ENCODE measurements at places on chromosomes 7 and 10.

- DNase-seq, result no peak
Measured at GRCh38 chr7:50923476-50923875, 140.8 kb upstream of the GRB10 start.

DNA sequence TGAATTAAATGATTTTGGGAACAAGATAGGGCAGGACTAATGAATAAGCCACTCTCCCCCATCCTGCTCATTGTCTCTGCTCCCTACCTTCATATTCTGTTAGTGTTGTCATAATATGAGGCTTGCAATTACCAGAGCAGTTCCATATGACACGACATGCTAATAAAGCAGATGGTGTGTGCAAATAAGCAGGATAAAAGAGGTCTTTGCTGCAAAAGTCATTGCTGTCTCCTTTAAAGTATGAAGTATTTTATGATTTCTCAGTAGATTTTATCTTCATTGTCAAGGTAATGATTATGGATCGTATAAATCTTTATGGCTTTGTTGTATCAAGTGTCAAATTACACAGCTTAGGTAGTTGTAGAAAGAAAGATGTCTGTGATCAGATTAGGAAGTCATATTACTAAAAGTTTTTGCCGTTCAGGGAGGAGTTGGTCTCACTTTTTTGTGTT lies 114.8 kb downstream of the SDK1 start:
- no peak for DNase-seq

DNA sequence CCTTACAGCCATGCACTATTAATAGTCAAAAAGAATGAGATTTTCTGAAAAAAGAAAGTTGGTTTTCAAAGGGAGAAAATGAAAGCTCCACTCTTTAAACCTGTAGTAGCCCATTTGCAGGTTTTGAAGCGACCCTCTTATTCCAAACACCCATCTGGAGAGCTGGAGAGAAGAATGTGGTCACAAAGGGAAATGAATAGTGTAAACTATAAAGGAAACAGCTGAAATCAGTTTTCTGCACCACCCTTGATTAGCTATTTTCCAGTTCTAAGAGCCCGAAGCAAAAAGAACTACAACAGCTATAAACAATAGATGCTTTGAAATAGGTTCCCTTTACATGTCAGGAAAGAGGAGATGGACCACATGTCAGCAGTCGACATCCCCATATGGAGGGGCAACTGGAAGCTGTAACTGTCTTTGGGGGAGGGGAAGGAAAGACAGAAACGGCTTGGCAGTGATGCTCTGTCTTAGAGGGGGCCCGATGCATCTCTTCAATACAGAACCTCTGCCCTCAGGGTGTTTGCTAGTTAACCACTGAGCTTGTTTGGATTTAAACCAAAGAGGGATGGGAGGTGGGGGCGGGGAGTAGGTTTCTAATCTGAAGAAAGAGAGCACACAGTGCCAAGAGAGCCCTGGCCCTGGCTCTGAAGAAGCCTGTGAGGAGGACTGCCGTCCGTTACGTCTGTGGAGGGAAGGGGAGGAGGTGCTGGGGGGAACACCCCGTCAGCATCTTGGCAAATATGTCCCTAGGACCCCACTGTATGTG lies 55.3 kb downstream of the CPVL start:
- no peak for DNase-seq

DNA sequence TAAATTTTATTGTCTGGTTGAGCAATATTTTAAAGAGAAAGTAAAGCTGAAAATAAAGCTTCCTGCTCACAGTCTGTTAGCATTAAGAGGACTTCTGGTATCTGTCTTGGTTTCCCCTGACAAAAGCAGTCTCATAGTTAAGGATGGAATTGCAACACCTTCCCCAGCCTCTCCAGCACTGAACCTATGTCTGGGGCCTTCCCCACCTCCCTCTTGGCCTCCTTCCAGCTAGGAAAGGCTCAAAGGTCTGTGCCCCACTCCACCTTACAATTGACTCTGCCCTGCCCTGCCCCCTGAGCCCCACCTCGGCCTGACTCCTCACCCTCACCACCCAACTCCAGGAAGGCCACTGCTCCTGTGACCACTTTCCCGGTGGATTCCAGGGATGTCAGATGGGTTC lies 33.2 kb downstream of the COL17A1 start:
- DNase-seq, result no peak

- no peak for DNase-seq
Measured at GRCh38 chr10:21264271-21264670, 261.2 kb downstream of the SKIDA1 start.

GRCh38 chr7:107387573-107388219 lies 82.2 kb upstream of the GPR22 start:
- no peak for DNase-seq

DNA sequence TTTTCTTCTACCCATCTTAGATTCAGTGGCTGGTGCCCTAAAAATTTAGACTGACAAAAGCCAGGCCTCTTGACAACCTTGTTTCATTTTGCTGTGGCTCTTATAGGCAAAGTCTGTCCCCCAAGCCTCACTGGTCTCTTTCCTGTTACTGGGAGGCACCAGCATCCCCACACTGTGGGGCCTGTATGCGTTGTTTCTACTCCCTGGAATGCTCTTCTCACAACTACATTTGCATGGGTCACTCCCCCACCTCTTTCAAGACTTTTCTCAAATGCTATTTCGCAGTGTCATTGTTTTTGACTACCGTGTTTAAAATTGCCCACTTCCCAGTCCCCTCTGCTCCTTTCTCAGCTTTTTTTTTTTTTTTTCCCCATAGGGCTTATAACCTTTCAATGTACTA lies 108.7 kb upstream of the DGKB start:
- DNase-seq, result no peak

DNA sequence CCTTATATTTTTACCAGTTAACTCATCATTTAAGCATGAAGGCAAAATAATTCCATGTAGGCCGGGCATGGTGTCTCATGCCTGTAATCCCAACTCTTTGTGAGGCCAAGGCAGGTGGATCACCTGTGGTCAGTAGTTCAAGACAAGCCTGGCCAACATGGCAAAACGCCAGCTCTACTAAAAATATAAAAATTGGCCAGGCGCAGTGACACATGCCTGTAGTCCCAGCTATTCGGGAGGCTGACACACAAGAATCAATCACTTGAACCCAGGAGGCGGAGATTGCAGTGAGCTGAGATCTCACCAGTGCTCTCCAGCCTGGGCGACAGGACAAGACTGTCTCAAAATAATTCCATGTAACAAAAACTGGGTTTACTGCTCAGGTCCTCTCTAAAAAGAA lies 18.3 kb downstream of the HNRNPA2B1 start:
- DNase-seq, result no peak
